Neuronal stem cell (in vitro differentiated cells): ENCODE measurements at places on chromosomes 6 and 20.

- DNase-seq = no peak
Measured at GRCh38 chr6:151176911-151177770, 62.6 kb upstream of the AKAP12 start.

- no peak for DNase-seq
Measured at GRCh38 chr6:164751395-164751794, 558.0 kb downstream of the C6orf118 start.

DNA sequence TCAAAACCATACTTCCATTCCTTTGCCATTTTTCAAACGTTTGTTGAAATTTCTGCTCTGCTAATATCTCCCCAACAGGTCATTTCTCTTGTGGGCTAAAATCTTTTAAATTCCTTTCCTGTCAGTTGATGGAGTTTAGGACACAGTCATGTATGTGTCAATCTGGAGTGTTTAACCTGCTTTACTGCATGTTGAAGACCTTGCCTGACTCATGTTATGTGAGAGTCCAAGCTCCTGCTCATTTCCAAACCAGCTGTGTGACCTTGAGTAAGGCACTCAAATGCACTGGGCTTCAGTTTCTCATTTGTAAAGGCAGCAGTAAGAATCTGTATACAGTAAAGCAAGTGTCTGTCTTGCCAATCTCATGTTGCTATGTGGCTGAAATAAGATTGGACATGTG, 171.9 kb upstream of the SPACA1 start:
- DNase-seq = no peak

- DNase-seq = no peak
Measured at GRCh38 chr6:112433457-112433856, 86.3 kb downstream of the RFPL4B start.

DNA sequence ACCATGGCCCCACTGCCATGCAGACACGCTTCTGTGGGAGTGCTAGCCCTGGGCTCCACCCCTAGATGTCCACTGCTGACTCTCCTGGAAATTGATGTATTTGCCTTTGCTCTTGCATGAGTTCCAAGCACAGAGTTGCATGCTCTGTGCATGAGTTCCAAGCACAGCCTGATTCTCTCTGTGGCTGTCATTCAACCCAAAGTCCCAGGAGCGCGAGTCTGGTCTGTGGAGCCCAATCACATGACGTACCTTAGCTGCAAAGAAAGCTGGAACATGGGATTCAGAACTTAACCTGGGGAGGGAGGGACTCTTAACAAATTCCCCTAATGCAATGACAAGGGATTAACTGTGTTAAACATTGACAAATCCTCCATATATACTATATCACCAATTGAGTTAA, 114.3 kb upstream of the SLC24A3 start:
- no peak for DNase-seq

- DNase-seq = no peak
Measured at GRCh38 chr6:125164696-125165095, 11.1 kb downstream of the TPD52L1 start.

GRCh38 chr20:58941471-58941870, 39.6 kb upstream of the NELFCD start:
- no peak for DNase-seq

- DNase-seq = no peak
Measured at GRCh38 chr20:37328149-37328945, 17.6 kb upstream of the SRC start.

DNA sequence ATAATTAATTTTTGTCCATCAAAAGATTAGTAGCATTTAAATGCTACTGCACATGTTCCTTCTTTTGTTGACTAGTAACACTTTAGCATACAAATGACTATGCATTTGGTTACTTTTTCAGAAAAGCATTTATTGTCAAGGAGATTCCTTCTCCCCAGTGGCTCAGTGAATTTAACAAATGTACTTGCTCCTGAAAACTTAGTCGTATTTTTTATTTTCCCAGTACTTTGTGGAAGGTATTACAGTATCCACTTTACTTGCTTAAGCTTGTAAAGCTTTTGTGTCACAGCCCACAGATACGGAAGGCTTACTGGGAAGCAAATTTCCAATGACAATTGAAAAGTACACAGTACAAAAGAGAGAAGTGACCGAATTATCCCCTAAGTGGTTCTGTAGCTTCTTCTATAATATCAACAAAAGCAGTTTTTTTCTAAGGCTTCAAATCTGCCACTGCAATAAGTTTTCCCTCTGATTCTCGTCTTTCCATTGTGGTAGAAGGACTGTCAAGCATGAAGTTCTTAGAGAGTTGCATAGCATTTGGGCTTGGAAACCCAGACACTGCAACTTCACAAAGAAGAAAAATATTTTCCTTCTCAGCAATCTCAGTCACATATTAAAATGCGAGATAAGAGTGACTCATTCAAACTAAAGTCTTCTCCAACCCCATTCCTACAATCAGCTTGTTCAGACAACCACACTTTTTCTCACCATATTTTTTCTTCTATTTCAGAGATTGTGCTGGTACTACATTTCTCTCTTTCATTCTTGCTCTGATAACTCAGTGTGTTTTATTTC, 431.2 kb downstream of the GRIK2 start:
- DNase-seq = no peak

DNA sequence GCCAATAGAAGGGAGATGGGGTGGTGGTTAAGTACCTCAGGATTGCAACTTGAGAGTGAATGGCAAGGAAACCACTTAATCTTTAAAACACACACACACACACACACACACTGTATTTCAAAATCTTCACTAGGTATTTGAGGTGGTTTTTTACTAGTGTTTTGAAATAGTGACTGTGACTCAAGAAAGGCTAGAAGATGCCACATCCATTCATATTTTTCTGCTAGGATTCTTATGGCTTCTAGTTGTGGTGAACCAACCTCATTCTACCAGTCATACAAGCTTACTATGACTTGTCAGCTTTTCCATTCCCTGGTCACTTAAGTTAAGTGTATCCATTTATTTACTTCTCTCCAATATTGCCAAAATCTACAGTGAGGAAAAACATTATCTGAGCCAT, 519.4 kb upstream of the JAG1 start:
- no peak for DNase-seq

DNA sequence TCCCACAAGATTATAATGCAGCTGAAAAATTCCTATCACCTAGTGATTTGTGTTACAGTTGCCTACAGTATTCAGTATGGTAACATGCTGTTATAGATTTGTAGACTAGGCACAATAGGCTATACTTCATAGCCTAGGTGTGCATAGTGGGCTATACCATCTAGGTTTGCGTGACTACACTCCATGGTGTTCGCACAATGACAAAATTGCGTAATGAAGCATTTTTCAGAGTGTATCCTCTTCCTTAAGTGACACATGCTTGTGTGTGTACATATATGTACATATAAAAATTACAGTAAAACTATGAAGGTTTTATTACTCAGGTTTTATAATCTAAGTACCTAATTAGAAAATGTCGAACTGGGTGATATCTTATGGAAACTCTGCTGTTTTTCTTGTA, 133.0 kb downstream of the FARS2 start:
- no peak for DNase-seq

GRCh38 chr6:167764215-167764614, 62.5 kb upstream of the AFDN start:
- no peak for DNase-seq

DNA sequence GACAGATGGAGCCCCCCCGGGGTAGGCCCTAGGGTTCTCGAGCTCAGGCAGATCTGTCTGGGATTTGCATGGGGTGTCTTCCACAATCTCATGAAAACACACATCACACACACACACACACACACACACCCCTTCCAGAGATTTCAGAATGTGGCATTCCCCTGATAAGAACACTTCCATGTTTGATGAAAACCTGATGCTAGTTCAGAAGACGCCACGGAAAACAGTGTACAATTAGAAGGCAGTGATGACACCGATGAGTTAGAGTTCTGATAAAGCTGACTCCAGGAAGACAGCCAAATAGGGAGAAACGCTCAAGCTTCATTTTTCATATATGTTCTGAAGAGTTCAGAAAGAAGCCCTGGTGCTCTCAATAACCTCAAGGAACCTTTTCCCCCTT, 438.7 kb upstream of the JARID2 start:
- DNase-seq = no peak

- DNase-seq = no peak
Measured at GRCh38 chr6:56144538-56145324, 102.6 kb downstream of the COL21A1 start.

GRCh38 chr20:51276296-51276695, 253.4 kb upstream of the KCNG1 start:
- DNase-seq = no peak

GRCh38 chr6:8175046-8175777, 72.9 kb upstream of the EEF1E1 start:
- no peak for DNase-seq

DNA sequence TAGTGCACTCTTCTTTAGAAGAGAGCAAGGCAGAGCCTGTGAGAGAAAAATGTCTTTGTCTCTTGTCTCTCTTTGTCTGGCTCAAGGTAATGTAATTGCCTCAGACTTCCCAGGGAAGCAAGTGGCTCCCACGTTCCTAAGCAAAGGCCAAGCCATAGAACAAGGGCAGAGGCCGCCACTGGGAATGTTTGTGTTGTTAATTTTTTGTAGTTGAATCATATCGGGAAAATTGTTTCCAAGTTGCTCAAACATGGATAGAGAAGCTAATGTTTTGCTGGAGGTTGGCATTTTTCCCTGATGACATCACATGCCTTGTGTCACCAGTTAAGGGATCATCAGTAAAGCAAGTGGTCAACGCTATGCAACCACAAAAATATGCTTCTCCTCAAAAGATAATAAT, 211.5 kb upstream of the FOXA2 start:
- no peak for DNase-seq

- DNase-seq = no peak
Measured at GRCh38 chr6:52718550-52718949, 44.7 kb downstream of the GSTA2 start.

GRCh38 chr6:111624401-111625098, 18.9 kb upstream of the TRAF3IP2 start:
- DNase-seq = no peak

- no peak for DNase-seq
Measured at GRCh38 chr20:61126369-61127195, 125.5 kb upstream of the CDH4 start.

GRCh38 chr6:169145496-169145895, 108.2 kb downstream of the THBS2 start:
- DNase-seq = no peak

GRCh38 chr6:5275497-5275896, 14.2 kb downstream of the FARS2 start:
- no peak for DNase-seq

- no peak for DNase-seq
Measured at GRCh38 chr20:63065911-63066310, 59.1 kb upstream of the BHLHE23 start.

GRCh38 chr6:125314009-125314581, 12.3 kb upstream of the HDDC2 start:
- DNase-seq = peak; percentile 45
